ENCODE measurements at places on chromosomes 11 and 22.
A peak's percentile ranks its signal among the peaks of the same experiment; 100 is the strongest.

DNA sequence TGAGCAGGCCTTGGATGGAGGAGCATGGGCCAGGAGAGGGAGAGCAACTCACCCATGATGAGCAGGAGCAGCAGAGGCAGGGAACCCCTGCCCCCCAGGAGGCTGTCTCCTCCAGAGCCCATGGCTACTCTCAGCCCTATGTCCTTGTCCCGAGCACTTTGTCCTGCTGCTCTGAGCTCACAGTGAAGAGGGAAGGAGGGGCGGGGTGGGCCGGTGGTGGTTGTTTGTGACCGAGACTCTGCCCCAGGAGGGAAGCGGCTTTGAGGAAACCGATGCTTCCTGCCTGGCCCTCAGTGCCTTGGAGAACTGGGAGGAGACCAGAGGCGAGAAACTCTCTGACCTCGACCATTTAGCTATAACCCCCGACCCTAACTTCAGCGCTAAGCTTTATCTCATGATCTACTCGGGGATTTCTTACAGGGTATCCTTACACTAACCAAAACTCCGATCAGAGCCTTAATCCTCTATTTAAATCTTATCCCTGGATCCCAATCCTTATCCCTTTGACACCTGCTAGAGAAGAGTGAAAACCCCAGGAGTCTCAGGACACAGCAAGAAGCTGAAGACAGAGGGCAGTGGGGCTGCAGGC is at the start of gene ROBO4:
ROBO4 (minus strand) TSS at position 192 of the 589 bp plus-strand sequence; CDS start at position 122, 70 bp downstream.
- DNase-seq, result no peak

DNA sequence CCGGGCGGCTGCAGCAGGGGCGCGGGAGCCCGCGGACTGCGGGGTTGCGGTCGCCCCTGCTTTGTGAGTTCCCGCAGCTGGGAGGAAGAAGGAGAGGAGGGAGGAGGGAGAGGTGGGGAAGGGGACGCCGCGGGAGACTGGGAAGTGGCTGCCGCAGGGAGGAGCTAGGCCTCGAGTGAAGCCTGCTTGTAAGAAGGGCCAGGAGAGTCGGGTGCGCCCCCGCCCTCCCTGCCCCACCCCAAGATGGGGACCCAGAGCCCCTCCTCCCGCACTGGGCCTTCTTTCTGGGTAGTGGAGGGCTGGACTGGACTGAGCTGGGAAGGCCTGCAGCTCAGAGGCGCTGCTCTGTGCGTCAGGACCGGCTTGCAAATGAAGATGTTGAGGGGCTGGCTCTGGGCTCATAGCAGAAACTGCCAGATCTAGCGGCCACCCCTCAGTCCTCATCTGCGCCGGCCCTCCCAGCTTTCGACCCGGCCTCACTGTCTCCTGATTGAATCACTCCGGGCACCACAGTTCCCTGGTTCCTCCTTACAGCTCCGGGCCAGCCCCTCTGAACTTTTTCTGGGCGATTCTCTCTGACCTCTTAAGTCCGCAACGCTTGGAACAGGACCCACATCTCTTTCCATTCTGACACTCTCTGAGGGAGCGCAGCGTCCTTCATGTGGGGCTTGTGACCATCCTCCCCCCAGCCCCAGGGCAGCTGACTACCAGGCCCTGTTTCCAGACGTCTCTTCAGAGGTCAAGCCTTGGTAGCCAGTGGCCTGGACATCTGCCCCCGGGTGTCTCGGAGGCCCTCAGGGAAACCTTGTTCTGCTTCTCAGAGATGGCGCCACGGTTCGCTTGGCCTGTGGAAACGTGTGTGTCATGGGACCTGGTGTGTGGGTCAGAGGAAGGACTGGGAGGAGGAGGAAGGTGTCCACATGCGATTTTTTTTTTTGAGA is 21.9 kb downstream of the SERPINH1 start:
- peak; percentile 79 for DNase-seq

DNA sequence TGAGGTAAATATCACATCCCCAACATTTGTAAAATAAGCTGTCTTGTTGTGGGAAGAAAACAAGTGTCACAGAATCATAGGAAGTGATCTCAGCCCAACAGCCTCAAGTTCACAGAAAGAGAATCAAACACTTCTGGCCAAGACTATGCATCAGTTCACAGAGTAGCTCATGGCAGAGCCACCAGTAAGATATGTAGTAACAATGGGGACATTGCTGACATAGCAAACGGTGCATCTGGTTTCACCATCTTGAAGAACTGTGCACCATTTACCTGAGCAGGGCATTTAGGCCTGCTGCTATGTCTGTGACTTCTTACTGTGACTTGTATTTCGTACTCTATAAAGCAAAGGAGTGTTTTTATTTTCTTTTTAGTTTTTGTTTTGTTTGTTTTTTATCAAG is 585.3 kb upstream of the FAT3 start:
- no peak for DNase-seq

GRCh38 chr11:115272925-115273324 is 231.3 kb downstream of the CADM1 start:
- DNase-seq, result no peak

DNA sequence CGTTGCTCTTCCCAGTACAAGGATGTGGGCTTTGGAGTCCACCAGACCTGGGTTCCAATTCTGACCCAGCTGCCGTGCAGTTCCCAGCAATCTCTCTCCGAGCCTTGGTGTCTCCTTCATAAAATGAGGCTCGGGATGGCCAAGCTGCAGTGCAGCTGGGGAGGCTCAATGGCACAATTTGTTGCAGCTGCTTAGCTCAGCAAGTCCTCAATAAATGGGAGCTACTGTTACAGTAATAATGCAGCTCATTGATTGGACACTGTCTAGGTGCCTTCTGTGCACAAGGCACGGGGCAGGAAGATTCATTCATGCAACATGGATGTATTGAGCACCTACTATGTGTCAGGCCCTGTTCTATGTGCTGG is 37.1 kb downstream of the SHISAL1 start:
- DNase-seq, result no peak

GRCh38 chr11:90434858-90435257 is 212.0 kb upstream of the CHORDC1 start:
- DNase-seq, result no peak

DNA sequence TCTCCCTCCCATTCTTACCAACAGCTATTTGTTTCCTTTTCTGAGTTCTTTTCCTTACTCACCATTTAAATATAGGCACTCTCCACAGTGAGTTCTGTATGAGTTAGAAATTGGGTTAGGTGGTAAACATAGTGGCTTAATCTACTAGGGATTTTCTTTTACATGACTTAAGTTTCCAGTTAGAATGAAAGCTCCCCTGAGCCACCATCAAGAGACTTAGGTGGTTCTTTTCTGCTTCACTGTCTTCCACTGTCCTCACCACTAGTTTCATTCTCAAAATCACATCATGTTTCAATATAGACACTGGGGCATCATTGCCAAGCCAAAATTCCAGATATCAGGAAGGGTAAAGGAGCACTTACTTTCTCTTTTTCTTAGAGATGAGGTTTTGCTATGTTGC is 9.0 kb upstream of the REXO2 start:
- DNase-seq, result no peak

DNA sequence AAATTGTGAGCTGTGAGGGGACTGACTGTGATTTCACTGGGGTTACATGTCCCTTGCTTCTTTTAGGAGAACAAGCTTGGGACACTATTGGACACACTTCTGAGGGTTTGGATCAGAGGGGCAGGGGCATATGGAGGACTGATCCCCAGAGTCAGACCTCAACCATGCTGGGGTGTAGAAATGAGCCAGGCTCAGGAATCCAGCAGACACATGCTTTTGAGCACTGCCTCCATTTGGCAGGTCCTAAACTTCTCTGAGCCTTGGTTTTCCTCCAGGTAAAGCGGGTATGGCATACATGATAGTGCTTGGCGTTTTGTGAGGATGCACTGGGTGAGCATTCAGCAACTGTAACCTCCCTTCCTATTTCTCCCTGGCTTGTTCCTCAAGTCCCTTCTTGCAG is 74.7 kb downstream of the ADAMTS15 start:
- no peak for DNase-seq

- DNase-seq, result no peak
Observed at GRCh38 chr22:35054064-35054463, 11.9 kb upstream of the ISX start.

DNA sequence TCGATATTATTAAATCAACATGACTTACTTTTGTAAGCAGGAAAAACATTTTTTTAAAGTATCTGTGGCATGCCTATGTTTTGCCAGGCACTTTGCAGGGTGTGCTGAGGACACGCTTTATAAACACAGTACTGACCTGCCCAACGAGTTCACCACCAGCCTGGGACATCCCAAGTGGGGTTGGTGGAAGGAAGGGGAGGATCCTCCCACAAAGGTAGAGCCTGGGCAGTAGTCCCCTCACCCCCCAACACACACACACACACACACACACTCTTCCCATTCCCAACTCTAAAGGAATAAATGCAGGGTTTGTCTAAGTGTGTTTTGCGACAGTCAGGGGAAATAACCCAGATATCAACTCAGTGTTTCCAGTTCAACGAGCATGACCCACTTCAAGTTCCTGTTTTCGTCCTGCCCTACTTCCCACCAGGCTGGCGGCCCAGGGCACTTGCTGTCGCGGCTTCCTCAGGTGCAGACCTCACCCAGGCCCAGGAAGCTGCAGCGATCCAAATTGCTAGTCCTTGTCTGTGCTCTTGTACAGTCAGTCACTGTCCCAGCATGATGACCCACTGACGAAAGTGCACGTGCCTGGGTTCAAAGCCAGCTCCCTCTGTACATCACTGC is 3.1 kb downstream of the CERK start:
- DNase-seq, result no peak

DNA sequence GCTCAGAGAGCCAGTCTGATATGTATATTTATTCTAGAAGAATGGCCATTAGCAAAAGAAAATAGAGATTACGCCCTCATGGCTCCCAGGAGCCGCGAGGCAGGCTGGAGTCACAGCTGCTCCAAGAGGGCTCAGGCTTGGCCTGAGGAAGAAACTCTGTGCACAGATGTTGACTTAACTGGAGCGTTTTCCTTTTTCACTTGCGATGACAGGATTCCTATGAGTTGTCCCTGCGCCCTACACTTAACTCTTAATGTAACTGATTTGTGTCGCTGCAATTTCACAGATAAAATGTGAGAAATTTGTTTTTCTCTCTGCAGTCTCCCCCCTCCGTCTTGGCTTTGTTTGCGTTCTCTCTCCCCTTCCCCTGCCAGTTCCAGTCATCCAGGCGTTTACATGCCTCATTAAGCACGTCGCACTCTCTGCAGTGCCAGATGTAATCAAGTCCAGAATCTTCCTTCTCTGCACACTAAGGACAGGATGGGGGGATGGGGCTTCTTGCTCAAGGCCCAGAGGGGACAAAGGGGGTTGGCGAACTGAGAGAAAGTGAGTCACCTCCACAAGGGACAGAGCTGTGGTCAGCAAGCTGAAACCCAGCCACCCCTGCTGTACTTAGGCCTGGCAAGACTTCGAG is 1060.1 kb downstream of the NTM start:
- peak; percentile 38 for DNase-seq

- no peak for DNase-seq
Observed at GRCh38 chr11:122715548-122716440, 60.3 kb downstream of the UBASH3B start.

GRCh38 chr11:36463781-36464180 is 46.3 kb downstream of the TRAF6 start:
- DNase-seq, result peak; percentile 69

GRCh38 chr11:43119275-43119970 is 192.4 kb upstream of the API5 start:
- no peak for DNase-seq
